ENCODE measurements at places on chromosomes 5 and 9.

DNA sequence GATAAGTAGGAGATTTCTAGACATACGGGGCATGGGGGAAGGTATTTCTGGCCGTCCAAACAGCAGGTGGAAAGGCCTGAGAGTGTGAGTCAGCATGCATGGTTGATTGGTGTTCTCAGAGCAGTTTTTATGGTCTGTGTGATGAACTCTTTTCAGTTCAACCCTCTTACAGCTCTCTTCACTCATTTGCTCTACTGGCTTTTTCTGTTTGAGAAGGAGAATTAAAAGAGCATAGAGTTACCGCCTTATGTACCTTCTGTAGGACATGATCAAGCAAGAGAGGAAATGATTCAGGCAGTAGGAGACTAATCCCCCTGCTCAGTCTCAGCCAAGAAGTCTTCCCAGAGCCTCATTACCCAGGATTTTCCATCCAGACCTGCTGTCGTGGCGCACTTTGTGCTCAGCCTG lies 92.4 kb downstream of the PRDM6 start:
- no peak for ATAC-seq

- ATAC-seq: no peak
These were observed 377.0 kb upstream of the ACTBL2 start for GRCh38 chr5:57859626-57860025.

GRCh38 chr5:42267091-42267490 lies 156.1 kb upstream of the GHR start:
- no peak for ATAC-seq

DNA sequence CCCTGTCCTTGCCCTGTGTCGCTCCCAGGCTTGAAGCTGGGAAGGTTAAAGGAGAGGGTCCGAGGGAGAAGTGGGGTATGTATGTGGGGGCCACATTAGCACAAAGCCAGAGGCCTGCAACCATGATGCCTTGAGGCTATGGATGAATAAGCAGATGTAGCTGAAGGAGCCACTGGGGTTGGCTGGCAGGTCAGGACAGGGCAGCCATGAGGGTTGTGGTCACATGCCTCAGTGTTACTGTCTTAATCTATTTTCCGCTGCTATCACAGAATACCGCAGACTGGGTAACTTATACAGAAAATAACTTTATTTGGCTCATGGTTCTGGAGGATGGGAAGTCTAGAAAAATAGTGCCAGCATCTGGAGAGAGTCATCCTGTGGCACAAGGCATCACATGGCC lies 9.2 kb upstream of the GRHPR start:
- ATAC-seq: no peak

DNA sequence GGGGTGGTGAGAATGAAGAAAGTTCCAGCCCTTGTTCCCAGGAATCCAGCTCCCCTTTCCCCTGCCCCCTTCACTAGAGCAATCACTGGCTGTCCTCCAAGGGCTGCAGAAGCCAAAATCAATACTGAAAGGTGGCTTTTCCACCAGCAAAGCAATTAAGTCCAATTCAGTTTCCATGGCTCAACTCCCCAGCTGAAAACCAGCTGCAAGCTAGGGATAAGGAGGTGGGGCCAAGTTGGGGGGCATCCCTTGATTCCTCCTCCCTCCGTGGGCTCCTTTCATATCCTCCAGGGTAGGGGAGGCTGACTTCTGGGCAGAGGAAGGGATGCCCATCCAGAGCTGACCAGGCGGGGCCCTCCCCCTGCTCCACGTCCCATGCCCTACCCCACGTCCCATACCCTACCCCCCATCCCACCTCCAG lies 22.7 kb downstream of the CAMK2A start:
- no peak for ATAC-seq

DNA sequence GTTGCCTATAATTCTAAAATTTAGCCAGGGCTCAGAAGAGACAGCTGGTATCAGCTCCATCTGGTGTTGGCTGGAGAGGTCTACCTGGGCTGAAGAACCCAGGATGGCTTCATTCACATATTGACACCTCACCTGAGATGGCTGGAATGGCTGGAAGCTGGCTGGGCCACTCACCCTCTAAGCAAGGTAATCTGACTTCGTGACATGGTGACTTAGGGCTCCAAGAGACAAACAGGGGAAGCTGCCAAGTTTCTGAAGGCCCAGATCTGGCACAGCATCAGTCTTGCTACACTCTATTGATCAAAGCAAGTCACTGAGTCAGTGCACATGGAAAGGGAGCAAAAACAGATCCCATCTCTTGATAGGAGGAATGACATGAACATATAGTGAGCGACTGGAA lies 102.3 kb downstream of the EPB41L4A start:
- no peak for ATAC-seq

- no peak for ATAC-seq
These were observed 83.2 kb upstream of the FST start for GRCh38 chr5:53397141-53397757.

DNA sequence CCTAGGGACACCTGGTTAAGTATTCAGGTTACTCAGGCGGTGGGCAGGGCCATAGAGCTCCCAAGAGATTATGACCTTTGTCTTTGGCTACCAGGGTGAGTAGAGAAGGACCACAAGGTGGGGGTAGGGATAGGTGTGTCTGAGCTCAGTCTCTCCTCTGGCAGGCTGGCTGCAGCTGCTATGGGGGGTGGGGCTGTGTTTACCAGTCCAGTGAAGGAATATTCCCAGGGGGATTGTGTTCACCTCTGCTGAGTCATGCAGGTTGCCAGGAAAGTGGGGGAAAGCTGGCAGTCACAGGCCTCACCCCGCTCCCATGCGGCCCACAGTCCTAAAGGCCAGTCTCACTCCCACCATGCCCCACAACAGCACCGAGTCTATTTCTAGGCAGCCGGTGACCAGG lies 53.6 kb upstream of the POU5F2 start:
- no peak for ATAC-seq

DNA sequence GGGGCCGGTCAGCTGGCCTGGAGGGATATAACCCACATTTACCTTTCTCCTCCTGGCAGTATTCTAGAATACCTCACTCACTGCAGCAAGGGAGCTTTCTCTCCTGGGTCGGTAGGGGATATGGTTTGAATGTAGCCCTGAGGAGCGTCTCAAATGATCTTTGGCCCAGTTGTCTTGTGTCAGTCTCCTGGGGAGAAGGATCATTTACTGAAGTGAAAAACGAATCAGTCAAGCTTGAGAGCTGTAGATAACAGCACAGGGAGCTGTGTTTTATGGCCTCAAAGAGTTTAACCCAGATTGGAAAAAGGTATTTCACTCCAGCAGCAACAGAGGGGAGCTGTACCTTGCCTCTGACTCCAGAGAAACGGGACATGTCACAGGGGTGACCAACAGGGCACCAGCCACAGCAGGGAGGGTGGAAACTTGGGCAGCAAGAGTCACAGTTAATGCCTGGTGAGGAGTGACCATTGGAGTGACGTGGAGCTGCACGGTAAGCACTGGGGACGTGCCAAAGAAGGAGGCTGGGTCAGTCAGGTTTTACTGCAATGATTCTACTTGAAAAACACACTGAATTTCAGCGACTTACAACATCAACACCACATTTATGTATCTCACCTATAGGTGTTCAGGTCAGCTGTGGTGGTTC lies 29.8 kb upstream of the ZFR start:
- ATAC-seq: no peak

DNA sequence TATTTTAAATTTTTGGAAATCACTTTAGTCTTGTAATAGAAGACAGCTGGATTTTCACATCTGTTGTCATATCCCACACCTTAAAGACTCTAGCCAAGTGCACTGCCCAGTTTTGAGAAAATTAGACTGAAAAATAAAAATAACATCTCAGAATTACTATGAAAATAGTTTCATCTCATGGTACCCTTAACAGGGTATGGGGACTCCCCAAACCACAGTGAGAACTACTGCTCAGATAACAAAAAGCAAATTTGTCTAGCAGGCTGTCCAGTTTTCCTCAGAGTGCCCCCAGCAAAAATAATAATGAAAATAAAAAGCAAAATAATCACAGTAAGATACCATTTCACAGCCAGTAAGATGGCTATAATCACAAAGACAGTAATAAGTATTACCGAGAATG lies 6.5 kb downstream of the UBQLN1 start:
- no peak for ATAC-seq

DNA sequence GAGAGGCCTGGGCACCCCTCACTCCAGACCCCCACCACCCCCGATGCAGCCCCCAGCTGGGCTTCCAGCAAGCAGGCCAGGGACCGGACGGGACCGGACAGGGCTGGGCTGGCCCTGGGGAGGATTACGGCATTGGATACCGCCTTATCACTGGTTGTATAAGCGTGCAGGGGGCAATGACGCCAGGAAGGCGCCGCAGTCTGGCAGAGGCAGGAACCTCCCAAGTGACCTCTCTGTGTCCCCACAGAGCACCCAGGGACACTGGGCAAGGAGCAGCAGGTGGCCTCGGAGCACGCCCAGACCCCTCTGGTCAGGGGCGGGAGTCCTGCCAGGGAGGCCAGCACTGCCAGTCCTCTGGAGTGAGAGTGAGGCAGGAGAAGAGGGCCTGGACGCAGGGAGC lies 723 bp upstream of the LCN15 start:
- no peak for ATAC-seq

DNA sequence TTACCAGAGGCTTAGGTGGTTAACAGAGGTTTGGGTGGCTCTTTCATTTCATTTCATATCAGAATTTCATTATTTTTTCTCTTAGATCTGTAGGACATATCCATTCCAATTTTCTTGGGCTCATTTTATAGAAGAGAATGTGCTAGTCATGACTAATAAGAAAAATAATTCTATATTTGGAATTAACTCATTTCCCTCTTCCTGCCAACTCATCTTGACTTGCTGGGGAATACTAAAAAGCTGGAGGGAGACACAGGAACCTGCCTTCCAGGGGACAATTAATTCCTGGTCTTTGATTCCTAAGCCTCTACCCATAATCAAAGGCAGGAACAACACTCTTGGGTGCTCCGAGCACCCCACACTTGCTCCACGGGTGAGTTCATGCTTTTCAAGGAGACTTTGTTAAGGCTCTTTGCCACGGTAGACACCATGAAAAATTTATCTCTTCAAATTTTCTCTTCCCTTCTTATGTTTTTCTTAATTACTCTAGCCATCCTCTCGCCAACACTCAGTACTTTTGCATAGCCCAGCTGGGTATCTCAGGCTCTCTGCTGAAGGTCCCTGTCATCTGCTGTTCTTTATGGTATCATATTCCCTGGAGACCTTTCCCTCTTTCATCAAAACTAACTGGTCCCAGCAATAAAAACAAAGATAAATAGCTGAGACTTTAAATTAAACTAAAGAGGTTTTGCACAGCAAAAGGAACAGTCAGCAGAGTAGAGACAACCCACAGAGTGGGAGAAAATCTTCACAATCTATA lies 273.9 kb downstream of the NPR3 start:
- ATAC-seq: no peak

DNA sequence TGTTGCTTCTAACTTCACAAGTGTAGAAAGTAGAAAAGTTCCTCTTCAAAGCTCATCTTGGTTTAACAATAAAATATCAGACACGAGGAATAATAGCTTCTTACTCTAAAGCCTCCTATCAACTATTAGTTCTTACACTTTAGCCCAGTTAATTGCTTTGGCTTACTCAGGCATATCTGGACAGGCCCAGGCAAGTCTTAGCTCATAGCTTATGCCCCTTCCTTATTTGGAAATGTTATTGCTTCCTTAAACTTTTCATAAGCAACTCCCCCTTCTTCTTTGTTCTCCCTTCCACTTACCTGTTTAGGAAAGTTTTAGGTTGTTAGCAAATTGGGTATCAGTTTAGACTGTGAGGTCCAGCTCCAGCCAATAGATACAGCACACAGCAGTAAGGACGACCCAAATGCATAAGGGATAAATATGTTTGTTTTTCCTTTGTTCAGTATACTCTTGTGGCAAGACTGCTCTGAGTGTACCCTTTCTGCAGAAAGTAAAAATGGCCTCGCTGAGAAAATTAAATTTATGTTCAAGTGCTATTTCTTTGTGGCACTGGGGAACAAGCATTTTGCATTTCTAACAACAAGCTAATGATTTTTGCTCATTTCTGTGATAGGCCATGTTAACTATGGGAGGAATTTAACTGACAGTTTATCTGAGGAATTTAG lies 162.1 kb downstream of the SMC2 start:
- no peak for ATAC-seq

DNA sequence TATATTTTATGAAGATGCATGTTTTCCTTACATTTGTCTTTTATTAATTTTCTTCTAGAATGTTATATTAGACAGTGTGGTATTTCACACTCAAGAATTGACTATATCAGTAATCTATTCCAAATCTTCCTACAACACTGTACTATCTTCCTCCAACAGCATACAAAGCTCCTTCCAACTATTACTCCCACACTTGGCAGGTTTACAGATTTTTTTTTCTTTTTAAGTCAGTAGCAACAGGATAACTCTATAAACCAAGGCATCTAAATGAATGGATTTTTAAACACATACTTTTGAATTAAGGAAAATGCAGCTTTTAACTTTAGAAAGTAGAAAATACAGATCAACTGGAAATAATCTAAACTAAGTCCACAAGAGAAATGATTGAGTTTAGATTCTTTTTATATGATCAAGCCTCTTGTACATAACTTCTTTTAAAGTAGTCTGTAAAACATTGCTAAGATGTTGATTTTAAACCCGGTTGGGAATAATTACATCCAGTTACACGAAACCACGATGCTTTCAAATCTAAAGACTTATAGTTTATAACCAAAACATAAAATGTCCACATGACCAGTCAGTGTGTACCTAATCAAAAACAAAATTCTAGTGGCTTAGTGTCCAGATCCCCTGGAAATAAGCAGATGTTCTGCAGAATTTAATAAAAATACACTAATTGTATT lies 281.6 kb downstream of the ADAMTS6 start:
- ATAC-seq: no peak

DNA sequence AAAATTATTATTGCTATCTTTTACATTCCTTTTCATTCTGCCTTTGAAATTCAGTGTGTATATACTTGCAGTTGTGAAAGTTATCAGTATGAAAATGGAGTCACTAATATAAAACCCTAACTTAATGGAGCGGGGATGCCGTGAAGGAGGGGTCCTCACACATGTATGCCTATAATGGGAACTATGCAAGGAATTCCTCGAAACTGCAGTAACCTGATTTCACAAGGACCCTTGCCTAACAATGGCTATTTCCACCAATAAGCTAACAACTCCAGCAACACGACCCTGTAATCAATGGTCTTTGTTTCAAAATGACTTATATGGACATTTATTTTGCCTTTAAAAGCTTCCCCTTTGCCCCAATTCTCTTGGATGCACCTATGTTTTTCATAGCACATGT lies 12.6 kb upstream of the MLLT3 start:
- ATAC-seq: no peak

DNA sequence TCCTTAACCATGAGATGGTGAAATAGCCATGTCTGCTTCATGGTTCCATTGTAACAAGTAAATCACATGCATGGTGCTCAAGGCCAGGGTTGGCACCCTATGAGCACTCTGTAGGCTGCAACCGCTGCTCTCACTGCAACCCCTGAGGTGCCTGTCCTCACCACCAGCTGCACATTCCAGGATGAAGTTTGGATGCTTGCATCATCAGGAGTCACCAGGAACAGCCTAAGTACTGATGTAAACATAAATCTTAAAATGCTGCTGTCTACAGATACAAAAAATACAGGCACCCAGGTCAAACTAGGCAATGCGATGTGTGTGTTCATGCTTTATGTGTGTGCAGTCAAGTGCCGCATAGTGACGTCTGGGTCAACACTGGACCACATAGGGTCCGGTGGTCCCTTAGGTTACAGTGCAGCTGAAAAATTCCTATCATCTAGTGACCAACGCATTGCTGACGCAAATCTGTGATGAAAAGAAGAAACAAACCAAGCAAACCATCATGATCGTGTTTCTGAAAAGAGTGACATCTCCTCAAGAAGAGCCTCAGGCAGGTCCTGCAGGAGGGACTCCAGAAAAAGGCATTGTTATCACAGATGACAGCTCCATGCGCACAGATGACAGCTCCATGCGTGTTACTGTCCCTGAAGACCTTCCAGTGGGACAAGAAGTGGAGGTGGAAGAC lies 234.8 kb downstream of the AUH start:
- no peak for ATAC-seq

- ATAC-seq: no peak
These were observed at the start of gene RAI14 for GRCh38 chr5:34656001-34656699. Gene RAI14 (plus strand): TSS chr5:34656328. CDS start chr5:34686920, 30,592 bp downstream.
